ENCODE measurements at places on chromosomes 12 and 14.

- no peak for DNase-seq
Observed at GRCh38 chr12:4556735-4557530, 5.1 kb upstream of the DYRK4 start.

DNA sequence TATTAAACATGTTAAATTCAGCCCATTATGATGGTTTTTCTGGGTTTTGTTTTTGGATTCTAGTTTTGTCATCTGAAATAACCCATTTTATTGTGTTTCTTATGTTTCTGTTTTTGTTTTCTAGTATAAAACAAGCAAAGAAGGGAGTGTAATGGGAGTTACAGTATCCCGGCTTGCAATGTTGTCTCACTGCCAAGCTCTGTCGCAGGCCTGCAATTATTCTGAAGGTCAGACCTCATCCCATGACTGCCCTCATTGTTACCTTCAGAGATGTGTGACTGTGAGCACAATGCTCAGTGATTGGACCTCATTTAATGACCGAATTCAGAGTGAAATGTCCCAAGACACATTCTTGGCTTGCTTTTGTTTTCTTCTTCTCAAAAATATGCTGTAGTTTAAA lies 73.0 kb upstream of the ATF1 start:
- no peak for DNase-seq

GRCh38 chr14:91509083-91509877 lies 830 bp downstream of the PPP4R3A start:
- DNase-seq = peak; percentile 47

GRCh38 chr14:81276073-81277069 lies 55.6 kb upstream of the GTF2A1 start:
- DNase-seq = no peak

- DNase-seq = peak; percentile 15
Observed at GRCh38 chr12:114547636-114548035, 136.3 kb downstream of the TBX3 start.

DNA sequence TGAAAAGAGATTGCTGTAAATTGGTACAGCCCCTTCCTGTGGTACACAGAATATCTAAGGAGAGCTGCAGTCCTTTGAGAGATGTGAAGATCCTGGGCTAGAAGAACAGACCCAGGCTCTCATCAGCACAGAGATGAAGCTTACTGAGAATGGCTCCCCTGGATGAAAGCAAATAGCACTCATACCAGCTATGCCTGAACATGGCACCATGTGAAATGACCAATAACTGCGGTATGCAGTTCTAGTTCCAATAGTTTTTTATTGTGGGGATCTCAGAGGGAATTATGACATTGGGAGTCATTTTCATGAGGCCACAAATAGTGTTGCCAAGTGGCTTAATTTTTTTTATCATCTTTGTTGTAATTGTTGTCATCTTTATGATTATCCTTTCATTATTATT lies 15.4 kb upstream of the TRHDE start:
- no peak for DNase-seq

- DNase-seq = no peak
Observed at GRCh38 chr14:95885866-95886265, 9.2 kb downstream of the TUNAR start.

DNA sequence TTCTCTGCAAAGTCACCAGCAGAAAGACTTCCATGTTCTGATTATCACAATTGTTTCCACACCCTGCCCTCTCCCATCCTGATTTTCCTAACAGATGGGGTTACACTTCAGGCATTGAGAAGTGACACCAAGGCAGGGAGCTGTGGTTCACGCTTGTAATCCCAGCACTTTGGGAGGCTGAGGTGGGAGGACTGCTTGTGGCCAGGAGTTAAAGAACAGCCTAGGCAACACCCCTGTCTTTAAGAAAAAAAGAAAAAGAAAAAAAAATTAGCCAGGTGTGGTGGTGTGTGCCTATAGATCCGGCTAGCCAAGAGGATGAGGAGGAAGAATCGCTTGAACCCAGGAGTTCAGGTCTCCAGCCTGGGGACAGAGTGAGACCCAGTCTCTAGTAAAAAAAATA lies 5.2 kb downstream of the PPP1CC start:
- DNase-seq = no peak

GRCh38 chr12:4562034-4562657 lies at the start of gene DYRK4:
Gene DYRK4 (plus strand): TSS chr12:4562208. CDS start chr12:4562246, 38 bp downstream.
- DNase-seq = no peak

- no peak for DNase-seq
Observed at GRCh38 chr14:106509176-106509575, 982.8 kb downstream of the TMEM121 start.

DNA sequence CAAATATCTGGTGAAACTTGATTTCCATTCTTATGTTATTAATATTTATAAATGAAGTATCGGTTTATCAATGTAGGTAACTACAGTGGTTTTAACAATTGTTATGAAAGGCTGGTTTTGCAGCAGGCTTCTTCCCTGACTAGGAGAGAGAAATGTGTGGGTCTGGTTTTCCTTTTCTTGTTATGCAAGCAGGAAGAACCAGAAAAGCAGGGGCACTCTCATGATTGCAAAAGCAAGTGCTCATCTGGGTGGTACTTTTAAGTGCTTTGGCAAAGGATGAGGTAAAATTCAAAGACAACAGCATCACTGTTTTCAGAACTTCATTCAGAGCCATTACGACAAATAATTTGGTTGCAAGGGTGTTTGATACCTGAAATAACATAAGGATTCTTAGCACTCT lies 105.6 kb downstream of the PTPRO start:
- DNase-seq = no peak

DNA sequence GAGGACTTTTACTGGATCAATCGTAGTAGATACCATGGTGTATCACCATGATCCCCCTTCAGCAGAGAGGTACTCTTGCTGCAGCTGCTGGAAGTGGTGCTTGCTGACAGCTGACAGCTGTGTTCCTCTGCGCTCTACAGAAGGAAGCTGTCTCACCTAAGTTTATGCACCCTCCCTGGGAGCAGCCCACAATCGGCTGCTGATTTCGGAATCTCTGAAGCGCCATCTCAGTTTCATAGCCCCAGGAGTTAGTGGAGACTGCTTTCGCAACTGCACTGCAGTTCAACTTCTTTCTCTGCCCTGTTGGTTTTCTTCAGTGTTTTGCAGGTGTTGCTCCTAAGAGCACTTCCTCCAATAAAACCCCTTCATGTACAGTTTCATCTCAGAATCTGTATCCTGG lies 237.9 kb downstream of the PAWR start:
- DNase-seq = no peak

DNA sequence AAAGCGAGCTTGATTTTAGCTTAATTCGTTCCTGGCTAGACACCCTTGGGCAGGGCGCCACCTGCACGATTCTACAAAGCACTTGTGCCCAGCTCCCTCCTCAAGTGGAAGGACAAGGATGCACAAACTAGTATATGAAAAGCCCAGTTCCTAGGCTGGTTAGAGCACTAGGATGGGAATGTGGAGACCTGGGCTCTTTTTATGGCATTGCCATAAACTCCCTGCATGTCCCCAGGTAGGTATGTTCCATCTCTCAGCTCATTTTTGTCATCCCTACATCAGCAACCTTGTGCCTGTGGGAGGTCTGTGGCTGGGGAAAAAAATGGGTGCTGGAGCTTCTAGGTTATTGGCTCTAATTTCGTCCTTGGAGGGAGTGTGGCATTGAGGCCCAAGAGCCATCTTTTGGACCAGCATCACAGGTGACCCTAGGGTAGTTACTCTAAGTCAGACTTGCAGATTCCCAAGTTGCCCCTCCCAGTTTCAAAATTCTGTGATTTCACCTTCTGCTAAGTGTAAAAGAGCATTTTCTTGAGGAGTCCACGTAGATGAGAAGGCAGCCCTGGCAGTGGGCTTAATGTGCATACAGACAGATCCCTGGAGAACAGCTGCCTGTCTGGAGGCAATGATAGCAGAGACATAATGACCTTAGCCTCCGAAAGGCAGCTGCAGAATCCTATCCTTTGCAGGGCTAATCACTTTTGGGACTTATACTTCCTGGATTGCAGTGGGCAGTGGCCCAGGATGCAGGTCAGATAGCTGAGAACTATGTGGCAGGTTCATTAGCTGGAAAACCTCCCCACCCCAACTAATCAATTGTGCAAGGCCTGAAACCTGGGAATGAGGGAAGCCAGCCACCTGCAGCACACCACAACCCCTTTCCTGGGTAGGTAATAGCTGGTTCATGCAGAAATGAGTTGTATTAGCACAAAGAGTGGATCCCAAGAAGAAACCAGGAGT lies 47.6 kb upstream of the BDKRB2 start:
- no peak for DNase-seq

DNA sequence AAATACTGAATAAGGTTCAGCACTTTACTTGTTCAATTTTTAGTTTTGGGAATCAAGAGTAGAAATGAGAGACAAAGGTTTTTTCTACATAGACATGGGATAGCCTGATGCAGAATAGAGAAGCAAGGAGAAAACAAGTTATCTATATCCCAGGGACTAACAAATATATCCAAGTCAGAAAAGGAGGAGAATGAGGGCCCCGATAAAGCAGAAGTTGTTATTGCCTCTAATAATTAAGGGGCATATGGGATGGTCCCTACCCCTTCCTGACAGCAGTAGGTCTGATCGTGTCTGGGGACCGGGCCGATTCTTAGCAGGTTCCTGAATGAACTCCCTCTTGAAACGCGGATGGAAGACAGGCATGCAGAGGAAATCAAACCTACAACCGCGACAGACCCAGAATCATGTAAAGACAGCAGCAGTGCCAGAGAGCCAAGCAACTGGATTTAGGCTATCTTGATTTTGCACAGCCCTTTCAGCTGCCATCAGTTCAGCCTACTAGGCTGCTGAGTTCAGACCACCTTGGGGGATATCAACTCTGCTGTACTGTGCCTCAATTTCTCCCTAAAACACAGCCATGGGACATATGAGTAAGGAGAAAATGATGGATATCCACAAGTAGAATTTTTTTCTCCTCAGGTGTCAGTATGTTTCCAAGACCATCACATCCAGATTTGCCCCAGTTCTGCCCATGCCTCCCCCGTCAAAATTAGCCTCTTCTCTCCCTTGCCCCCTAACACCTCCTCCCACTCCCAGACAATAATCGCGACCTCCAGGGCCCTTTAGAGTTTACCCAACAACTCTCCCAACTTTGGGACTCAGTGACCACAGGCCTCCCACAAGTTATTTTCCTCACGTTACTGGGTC lies 706 bp downstream of the PRMT5 start:
- no peak for DNase-seq

DNA sequence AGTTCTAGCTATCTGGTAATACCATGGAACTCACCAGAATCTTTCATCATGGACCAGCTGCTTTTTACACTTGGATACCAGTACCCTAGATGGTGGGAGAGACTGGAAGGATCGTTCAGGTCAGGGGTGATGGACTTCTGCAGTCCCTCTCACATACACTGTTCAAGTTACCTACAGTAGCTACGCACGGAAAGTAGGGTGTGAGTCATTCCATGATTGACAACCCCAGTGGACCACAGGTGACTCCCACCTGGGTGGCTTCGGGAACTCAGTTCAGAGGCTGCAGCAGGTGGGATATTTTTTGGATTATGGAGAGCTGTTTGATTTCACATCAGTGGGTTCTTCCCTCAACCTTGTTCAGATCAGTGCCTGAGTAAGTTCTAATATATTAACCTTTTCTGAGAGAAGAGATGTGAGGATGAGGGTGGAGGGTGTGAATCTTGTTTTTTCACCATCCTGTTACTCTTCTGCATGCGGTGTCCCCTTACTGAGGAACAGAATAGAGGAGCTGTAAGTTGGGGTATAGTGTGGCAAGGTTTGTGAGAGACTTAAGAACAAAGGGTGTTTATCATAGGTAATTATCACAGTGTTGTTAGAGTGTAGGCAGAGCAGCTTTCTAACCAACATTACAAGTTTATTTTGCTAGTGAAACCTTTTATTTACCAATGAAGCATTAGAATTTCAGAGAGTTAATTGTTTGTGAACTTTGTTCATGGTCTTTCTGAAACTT lies 39.6 kb downstream of the PRKCH start:
- no peak for DNase-seq

- no peak for DNase-seq
Observed at GRCh38 chr12:118821386-118821925, 159.9 kb upstream of the SRRM4 start.

GRCh38 chr14:69096781-69097475 lies 56.0 kb downstream of the DCAF5 start:
- DNase-seq = no peak

DNA sequence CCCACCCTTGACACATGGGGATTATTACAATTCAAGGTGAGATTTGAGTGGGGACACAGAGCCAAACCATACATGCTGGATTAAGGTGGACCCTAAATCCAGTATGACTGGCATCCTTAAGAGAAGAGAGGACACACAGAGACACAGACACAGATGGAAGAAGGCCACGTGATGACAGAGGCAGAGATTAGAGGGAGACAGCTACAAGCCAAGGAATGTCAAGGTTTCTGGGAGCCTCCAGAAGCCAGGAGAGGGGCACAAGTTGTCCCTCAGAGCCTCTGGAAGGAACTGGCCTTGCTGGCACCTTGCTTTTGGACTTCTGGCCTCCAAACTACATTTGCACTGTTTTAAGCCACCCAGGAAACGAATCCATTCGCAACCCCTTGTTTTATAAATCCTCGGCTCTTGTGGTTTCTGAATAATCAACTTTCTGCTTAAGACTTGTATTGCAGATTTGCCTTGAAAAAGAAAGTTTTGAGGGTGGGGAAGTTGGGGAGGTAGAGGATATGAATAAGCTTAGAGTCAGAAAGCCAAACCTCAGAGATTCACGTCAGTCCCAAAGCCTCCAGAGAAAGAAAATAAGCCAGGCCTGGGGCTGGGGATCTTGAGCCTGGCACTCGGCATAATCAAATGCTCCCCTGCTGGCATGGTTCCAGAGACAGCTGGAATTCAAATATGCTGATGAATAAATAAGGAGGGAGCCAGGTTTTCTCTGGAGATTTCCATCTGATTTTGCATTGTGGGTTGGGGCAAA lies 224.2 kb upstream of the PWP1 start:
- peak; percentile 56 for DNase-seq

- DNase-seq = peak; percentile 11
Observed at GRCh38 chr12:130401703-130402102, 64.0 kb downstream of the PIWIL1 start.

GRCh38 chr14:94923786-94924185 lies 153.9 kb upstream of the GSC start:
- no peak for DNase-seq

- no peak for DNase-seq
Observed at GRCh38 chr12:72075401-72075800, 136.8 kb downstream of the TPH2 start.

DNA sequence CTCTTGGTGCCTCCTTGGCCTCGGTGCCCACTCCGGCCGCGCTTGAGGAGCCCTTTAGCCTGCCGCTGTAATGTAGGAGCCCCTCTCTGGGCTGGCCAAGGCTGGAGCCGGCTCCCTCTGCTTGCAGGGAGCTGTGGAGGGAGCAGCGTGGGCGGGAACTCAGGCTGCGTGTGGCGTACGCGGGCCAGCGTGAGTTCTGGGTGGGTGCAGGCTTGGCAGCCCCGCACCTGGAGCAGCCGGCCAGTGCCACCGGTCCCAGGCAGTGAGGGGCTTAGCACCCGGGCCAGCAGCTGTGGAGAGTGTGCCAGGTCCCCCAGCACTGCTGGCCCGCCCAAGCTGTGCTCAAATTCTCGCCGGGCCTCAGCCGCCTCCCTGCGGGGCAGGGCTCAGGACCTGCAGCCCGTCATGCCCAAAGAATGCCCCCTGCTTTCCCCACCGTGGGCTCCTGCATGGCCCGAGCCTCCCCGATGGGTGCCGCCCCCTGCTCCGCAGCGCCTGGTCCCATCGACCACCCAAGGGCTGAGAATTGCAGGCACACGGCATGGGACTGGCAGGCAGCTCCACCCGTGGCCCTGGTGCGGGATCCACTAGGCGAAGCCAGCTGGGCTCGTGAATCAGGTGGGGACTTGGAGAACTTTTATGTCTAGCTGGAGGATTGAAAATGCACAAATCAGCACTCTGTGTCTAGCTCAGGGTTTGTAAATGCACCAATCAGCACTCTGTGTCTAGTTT lies 129.2 kb downstream of the PAWR start:
- DNase-seq = no peak

GRCh38 chr12:9943240-9943639 lies 11.1 kb upstream of the CLEC2A start:
- DNase-seq = peak; percentile 70

Measured in NCI-H345 (cell line).